Caki2 (cell line): ENCODE measurements at places on chromosomes 16 and 17.
A peak's percentile ranks its signal among the peaks of the same experiment; 100 is the strongest.

DNA sequence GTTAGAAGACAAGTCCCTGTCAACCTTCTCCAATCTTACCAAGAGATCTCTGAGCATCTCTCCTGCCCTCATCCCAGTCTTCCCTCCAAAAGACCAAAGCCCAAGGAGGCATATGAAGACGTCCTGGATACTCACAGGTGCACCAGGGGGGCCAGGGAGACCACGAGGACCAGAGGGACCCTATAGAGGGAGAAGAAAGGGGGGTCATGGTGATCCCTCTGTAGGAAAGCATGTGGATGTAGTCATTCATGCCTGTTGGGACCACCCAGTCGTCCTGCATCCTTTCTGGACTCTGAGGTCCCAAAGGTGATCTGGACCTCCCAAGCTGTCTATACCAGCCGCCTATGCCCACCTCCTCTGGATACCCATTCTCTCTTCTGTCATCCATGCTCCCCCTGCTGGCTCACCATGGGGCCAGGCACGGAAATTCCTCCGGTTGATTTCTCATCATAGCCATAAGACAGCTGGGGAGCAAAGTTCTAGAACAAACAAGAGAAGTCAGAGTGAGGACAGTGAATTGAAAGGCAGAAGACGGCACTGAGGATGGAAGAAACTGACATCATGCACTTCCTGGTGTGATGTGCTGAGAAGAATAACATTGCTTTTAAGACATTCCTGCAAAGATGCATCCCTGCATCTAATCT is 3.3 kb downstream of the COL1A1 start:
- DNase-seq: peak; percentile 67

GRCh38 chr17:64498308-64499203 is 1.7 kb upstream of the POLG2 start:
- no peak for DNase-seq

- no peak for DNase-seq
These were observed 21.4 kb downstream of the CD300LG start for GRCh38 chr17:43868226-43868994.

- DNase-seq: no peak
These were observed 27.8 kb downstream of the XPO6 start for GRCh38 chr16:28183930-28184329.

- DNase-seq: peak; percentile 59
These were observed 21.1 kb downstream of the WIPI1 start for GRCh38 chr17:68435876-68436842.

DNA sequence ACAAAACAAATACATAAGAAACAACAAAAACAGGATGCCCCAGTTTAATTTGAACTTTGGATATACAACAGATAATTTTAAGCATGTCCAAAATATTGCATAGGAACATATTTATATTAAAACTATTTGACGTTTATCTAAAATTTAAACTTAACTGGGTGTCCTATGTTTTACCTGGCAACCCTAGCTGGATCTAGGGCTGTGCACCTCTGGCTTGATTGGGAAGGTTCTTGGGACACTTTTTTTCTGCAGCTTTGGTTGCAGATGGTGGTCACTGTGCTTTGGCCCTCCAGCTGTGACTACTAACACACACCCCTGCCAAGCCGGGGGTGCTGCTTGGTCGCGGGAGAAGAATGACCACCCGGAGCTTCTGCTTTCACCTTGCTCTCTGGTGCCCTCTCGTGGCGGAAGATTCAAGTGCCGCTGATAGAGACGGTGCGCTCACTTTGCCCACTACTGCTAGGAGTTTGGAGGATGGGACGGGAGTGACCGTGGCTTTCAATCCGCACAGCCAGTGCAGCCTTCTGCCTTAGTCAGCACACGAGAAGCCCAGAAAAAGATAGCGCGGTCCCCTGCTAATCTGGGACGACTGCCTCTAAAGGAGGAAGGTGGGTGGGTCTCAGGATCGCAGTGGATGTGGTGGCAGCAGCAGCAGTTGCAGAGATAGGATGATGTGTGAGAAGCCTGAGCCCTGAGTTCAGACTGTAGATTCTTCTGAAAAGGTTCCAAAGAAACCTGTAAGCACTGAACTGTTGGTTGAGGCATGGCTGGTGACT is 6.7 kb downstream of the SPACA3 start:
- peak; percentile 61 for DNase-seq
